Liver (tissue), 10 donors: ENCODE measurements at places on chromosomes 7 and 10. TPM values are rescaled to one million over a fixed set of nuclear protein-coding genes. Genes with fewer than 3 reads are reported as not detected.

DNA sequence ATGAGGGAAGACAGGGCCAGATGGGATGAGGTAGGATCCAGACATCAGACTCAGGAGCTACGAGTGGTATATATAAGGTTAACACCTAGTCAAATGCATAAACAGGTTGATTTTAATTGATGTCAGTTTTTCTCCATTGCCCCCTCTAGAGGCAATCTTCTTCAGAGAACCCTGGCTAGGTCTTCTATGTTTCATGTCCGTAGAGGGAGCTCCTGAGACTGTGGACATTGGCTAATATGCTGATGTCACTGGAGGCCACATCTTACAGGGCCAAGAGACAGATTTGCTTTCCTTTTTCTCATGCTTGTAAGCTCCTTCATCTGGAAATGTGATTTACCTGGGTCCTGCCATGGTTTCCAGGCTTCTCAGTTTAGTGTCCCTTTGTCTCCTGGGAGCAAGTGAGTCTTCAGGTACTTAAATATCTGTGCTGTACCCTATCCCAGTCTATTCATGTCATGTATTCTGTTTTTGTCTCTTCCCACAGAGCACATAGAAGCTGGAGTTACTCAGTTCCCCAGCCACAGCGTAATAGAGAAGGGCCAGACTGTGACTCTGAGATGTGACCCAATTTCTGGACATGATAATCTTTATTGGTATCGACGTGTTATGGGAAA, 161.6 kb upstream of the PRSS1 start:
- no peak for DNase-seq

- peak; percentile 65 for DNase-seq
Measured at GRCh38 chr7:65251851-65252620, 121.6 kb upstream of the ZNF92 start.

MAT1A gene
- 179 TPM for total RNA-seq

DNA sequence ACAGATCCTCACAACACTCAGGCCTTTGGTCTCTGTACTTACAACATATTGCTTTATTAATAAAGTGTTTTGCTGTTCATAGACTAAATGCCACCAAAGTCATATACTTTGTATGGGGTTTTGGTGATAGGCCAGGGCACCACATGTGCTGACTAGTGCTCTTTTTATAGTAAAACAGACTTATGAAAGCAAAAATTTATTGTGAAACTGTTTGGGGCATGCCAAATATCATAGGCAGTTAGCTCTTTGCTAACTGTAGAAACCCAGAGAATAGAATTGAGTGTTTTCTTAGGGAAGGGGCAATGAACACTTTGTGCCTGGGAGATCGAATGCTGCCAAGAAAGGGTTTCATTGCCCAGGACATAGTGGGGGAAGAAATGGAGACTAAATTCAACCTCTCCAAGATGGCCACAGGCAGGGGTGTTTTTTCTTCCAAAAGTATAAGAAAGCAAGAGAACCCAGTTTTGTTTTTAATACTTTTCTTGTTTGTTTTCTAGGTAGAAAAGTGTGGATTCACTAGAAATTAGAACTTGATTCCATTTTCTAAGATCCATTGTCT, 142.7 kb downstream of the TRIL start:
- no peak for DNase-seq

HOXA11 gene
- not detected for total RNA-seq

TMEM140 gene
- 22.3 TPM for total RNA-seq

DNA sequence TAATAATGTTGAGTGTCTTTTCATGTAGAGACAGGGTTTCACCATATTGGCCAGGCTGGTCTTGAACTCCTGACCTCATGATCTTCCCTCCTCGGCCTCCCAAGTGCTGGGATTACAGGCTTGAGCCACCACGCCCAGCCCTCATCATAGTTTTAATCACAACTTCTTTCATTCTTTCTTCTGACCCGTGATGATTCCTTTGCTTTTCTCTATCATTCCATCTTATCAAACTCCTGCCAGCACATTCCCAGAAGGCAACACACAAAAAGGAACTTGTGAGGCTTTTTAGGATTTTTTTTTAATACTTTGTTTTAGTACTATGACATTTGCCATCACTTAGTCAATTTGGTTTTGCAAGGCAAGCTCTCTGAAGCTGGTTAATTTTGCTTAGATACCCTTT, 77.5 kb upstream of the MEOX2 start:
- no peak for DNase-seq

GRCh38 chr10:122561212-122561611, 658 bp downstream of the DMBT1 start:
- no peak for DNase-seq

SLC39A12 gene
- 0.08 TPM for total RNA-seq

PON1 gene
- 54.8 TPM for total RNA-seq

FAM25A gene
- total RNA-seq: not detected

DNA sequence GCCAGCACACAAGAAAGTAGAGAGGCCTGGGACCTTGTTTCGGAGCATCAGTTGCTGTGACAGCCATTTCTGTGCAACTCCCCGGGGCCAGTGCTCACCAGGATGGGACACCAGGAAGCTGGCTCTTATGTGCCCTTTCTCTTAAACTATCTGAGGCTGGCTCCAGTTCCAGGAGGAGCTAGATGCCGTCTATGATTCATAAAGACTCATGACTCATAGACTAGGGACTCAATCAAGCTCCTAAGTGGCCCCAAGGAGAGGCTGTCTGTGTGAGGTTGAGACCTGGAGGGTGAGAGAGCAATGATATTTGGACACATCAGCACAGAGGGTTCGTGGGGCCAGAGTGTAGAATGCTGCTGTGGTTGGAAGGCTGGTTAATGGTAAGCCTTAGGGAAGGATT, 580.1 kb downstream of the CCSER2 start:
- DNase-seq: no peak

DNA sequence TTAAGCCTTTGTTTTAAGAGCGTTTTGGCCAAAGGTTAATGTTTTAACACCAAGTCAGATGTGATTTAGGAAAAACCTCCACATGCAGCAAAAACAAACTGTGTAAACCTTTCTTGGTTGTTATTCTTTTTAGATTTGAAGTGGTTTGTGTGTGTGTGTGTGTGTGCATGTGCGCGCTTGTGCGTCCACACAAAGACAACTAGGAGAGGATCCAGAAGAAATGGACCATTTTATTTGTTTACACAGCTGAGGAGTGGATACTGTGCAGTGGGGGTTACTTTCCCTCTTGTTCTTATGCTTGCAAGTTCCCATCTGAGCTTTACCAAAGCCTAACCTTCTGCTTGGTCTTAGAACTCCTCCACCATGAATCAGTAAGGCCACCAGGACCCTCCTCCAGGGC, 20.0 kb downstream of the TCF7L2 start:
- no peak for DNase-seq

- DNase-seq: no peak
Measured at GRCh38 chr10:62813453-62813852, 2.7 kb downstream of the EGR2 start.

DNA sequence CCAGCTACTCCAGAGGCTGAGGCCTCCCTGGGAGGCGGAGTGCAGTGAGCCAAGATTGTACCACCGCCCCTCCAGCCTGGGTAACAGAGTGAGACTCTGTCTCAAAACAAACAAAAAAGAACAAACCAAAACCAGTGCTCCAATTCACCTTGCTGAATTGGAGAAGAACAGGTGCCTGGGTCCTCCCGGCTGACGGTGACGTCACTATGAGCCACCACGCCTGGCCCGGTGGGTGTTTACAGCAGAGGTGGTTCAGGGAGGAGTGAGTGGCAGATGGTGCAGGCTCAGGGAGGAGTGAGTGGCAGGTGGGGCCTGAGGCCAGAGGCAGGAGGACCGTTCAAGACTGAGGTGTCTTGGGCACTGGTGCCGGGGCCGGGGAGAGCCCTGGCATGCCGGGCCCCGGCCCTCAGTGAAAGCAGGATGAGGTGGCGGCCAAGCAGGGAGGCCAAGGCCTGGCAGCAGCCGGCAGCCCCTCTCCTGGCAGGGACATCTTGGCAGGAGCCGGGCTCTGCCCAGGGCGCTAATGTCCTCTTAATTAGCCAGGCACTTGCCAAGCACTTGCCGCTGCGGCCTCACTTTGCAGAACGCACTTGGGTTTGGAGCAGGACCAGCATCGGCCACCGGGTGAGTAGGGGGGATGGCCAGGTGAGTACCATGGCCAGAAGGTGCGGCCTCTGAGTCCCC, 162.8 kb upstream of the TNRC18 start:
- DNase-seq: no peak

DNA sequence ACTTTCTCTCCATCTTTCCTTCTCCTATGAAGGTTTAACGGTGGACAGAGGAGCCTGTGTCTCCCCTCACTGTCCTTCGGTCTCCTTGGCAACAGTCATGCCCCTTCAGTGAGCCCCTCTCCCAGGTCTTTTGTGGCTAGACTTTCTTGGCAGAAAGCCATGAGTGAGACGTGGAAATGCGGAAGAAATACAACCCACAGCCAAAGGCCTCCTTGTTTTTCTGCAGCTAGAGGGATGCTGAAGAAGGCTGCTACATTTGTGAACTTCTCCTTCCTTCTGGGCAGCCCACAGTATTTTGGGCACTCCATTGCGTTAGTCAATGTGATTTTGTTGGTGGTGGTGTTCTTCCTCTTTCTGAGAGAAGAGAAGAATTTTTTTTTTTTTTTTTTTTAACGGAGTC, 333.7 kb upstream of the PODXL start:
- DNase-seq: no peak

IL6 gene
- not detected for total RNA-seq
